ENCODE measurements at places on chromosomes 3 and 15.

DNA sequence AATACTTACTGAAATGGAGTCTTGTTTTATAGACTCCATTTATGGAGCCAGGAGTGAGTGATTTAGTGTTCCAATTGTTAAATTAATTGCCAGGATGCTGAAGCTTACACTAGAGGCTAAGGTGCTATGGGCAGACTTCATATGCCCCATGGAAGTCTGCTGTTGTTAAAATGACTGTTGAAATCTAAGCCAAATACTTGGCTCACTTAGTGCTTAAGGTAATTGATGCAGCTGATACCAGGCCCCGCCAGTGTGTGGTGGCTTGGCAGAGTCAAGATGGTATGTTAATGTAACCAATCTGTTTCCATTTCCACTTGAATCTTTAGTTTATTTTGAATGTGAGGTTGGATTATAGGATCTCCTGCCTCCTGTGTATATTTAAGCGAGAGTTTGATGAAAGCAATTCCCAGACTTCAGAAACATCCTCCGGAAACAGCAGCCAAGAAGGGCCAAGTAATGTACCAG is 187.1 kb downstream of the ITPR1 start:
- DNase-seq: no peak

DNA sequence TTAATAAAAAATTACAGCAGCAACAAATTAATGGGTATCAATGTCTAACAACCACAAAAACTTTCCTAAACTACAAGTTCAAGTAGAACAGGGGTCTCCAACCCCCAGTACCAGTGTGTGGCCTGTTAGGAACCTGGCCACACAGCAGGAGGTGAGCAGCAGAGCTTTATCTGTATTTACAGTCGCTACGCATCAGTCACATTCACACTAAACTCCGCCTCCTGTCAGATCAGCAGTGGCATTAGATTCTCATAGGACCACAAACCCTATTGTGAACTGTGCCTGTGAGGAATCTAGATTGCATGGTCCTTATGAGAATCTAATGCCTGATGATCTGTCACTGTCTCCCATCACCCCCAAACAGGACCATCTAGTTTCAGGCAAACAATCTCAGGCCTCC is 18.5 kb upstream of the LIPC start:
- no peak for DNase-seq

GRCh38 chr3:64332459-64333350 is 107.4 kb upstream of the PRICKLE2 start:
- no peak for DNase-seq

- DNase-seq: no peak
Observed at GRCh38 chr3:8760506-8760905, 8.9 kb downstream of the OXTR start.

DNA sequence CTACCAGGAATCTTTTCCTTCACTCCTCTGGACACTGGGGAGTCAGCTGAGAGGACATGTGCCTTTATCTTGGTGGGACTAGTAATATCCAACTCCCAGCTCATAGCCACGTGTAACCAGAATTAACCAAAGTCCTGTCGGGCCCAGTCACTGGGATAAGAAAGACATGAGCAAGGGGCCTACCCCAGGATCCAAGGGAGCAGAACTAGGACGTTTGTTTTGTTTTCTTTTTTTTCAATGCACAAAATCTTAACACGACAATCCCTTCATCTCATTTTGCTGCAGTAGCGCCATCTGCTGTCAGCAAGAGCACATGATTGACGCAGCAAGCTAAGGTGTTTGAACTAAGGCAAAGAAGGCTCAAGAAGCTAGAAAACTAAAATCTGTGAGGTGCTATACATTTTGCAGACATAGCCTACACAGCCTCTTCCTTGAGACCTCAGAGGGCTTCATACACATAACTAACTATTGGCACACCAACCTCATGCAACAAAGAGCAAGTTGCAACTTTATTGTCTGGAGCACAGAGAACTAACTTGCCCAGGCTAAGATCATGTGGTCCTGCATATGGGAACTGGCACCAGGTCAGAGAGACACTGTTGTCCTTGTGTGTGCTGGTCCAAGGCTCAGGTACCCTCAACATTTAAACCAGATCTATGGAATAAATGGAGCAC is 43.6 kb downstream of the RLBP1 start:
- DNase-seq: peak; percentile 84
